Tibial nerve (tissue), 4 donors: ENCODE measurements at places on chromosomes 11 and 22. TPM values are rescaled to one million over a fixed set of nuclear protein-coding genes. Genes with fewer than 3 reads are reported as not detected.

Gene DUSP8
- 1.9 TPM for total RNA-seq

- DNase-seq, result no peak
- no peak overlapping the region for H3K4me3 ChIP-seq
- no peaks in the 10 kb centered on the region for H3K36me3 ChIP-seq
- H3K27ac ChIP-seq, result no peak overlapping the region
Measured at GRCh38 chr11:129657866-129658525, 157.7 kb upstream of the TMEM45B start.

GRCh38 chr11:64372021-64372420 lies 13.1 kb downstream of the RPS6KA4 start:
- peaks cover 20% of the 10 kb centered on the region for H3K36me3 ChIP-seq
- H3K27me3 ChIP-seq, result no peaks in the 10 kb centered on the region
- no peak overlapping the region for H3K4me3 ChIP-seq
- H3K4me1 ChIP-seq, result no peaks in the 10 kb centered on the region
- DNase-seq, result no peak

- no peaks in the 10 kb centered on the region for H3K36me3 ChIP-seq
- no peak for DNase-seq
- H3K27me3 ChIP-seq, result no peaks in the 10 kb centered on the region
Measured at GRCh38 chr11:68036717-68037239, 2.0 kb upstream of the TCIRG1 start.

Gene TUB
- total RNA-seq, result 14.5 TPM

DNA sequence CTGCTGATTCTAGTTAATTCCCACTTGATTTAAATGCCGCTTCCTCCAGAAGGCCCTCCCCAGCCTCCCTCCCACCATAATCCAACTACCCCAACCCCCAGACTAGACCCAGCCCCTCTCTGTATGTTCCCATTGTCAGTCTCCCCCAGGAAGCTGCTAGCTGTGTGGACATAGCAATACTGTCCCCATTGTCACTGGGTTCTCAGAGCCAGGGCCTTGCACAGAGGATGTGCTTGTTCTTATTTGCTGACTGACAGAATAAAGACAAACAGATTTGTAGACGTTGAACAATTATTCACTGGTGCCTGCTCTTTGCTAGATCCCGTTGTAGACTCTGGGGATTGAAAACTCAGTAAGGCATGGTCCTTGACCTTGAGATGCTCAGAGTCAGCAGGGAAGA lies 45.7 kb upstream of the NAV2 start:
- no peak for DNase-seq
- no peaks in the 10 kb centered on the region for H3K4me1 ChIP-seq
- no peak overlapping the region for H3K4me3 ChIP-seq
- H3K36me3 ChIP-seq, result no peaks in the 10 kb centered on the region
- no peaks in the 10 kb centered on the region for H3K27me3 ChIP-seq
- H3K27ac ChIP-seq, result no peak overlapping the region

Gene SMIM38
- 4.2 TPM for total RNA-seq
